M059J (cell line): ENCODE measurements at places on chromosomes 6 and 20. TPM values are rescaled to one million over a fixed set of nuclear protein-coding genes. Genes with fewer than 3 reads are reported as not detected.

DNA sequence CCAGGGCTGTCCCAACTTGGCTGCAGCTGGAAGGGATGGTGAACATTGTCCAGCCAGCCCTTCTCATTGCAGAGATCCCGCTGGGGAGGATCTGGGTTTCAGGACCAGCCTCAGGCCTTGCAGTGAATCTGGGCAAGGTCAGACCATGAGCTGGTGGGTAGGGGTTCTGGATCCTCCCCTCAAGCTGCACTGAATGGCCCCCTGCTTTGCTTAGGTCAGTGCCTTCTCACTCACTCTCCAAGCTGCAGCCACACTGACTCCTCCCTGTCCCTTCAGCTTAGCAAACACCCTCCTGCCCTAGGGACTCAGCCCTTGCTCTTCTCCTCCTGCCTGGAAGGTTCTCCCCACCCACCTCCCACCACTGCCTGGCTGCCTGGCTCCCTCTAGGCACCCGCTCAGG is 95.3 kb upstream of the KCNG1 start:
- no peak for DNase-seq

DNA sequence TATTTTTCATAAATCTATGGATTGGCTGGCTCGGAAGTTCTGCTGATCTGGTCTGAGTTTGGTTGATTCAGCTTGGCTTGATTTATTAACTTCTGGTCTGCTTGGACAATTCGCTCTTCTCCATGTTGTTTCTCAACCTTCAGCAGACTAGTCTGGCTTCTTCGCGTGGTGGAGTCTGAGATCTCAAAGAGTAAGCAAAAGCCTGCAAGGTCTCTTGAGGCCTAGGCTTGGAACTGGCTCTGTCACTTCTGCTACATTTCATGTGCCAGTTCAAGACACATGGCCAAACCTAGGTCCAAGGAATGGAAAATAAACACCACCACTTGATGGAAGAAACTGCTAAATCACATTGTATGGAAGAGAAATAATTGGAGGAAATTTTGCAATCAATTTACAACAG is 115.1 kb upstream of the JAG1 start:
- DNase-seq = no peak

DNA sequence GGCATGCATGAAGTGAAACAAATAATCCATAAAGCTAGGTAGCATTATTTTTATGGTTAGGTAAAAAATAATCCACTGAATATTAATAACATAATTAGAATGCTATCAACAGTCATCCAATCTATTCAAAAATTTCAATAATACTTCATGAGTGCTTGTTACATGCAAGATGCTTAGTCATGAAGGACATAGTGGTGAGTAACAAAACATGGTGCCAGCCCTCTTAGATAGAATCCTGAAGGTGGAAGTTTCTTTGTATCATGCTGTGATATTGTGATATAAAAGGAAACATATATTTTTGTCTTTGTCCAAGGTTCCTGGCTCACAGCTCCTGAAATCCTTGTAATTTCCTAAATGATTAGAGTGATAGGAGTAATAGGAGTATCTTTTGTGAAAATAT is 14.9 kb downstream of the RCAN2 start:
- no peak for DNase-seq

DOK5 gene
- not detected in 2 replicates for total RNA-seq

CYP21A2 gene
- not detected in 2 replicates for total RNA-seq

DNA sequence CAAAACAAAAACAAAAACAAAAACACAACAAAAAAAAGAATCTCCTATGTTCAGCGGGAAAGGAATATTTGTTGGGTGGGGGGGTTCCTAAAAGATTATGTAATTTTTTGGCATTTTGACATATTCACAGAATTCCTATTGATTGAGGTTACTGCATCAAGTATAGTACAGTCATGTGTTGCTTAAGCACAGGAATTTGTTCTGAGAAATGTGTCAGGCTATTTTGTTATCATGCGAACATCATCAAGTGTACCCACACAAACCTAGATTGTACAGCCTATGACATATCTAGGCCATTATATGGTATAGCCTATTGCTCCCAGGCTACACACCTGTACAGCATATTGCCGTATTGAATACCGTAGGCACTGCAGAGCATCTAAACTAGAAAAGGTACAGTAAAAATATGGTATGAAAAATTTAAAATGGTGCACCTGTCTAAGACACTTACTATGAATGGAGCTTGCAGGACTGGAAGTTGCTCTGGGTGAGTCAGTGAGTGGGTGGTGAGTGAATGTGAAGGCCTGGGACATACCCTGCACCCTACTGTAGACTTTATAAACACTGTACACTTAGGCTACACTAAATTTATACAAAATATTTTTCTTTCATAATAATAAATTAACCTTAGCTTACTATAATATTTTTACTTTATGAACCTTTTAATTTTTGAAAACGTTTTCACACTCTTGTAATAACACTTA is 110.6 kb downstream of the CDKAL1 start:
- no peak for DNase-seq
